HCT116 (cell line): ENCODE measurements at places on chromosomes 16 and 17.

DNA sequence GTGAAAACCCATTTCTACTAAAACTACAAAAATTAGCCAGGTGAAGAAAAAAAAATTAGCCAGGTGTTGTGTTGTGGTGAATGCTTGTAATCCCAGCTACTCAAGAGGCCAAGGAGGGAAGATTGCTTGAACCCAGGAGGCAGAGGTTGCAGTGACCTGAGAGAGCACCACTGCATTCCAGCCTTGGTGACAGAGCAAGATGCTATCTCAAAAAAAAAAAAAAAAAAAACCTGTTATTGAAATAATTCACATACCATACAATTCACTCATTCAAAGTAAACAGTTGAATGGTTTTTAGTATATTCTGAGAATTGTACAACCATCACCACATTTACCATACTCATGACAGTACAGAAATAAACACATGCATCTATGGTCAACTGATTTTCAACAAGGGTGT, 31.0 kb downstream of the ZNRF1 start:
- no peak overlapping the region for H3K4me3 ChIP-seq
- no peaks in the 10 kb centered on the region for H3K27me3 ChIP-seq
- no peak for DNase-seq
- peaks cover 44% of the 10 kb centered on the region for H3K4me1 ChIP-seq

- no peaks in the 10 kb centered on the region for H3K4me1 ChIP-seq
- no peaks in the 10 kb centered on the region for H3K27me3 ChIP-seq
- DNase-seq, result no peak
Measured at GRCh38 chr17:47762728-47763127, 29.7 kb downstream of the TBX21 start.

GRCh38 chr16:87305505-87306391, 11.4 kb downstream of the C16orf95 start:
- no peaks in the 10 kb centered on the region for H3K4me1 ChIP-seq
- H3K27me3 ChIP-seq, result no peaks in the 10 kb centered on the region
- H3K27ac ChIP-seq, result no peak overlapping the region
- DNase-seq, result no peak
- H3K36me3 ChIP-seq, result no peaks in the 10 kb centered on the region

DNA sequence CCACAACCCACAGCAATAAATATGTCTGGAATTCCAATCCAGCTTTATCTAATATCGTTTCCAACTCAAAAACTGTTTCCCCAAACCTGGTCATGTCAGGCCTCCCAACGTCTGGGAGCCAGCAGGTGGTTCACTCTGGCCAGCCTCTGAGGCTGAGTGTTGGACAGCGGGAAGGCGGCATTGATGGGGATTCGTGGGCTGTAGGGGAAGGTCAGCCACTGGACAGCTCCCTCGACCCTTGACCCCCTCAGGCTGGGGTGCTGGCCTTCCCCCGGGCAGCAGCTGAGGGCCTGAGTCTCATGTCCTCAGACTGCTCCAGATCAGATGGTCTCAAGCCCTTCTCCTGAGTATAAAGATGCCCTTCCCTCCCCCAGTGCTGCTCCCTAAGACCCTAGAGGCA, 50.2 kb downstream of the SDK2 start:
- H3K4me3 ChIP-seq, result no peak overlapping the region
- no peaks in the 10 kb centered on the region for H3K36me3 ChIP-seq
- H3K4me1 ChIP-seq, result no peaks in the 10 kb centered on the region
- H3K27ac ChIP-seq, result no peak overlapping the region
- no peaks in the 10 kb centered on the region; the same call in 1 of the 2 replicates for H3K27me3 ChIP-seq

GRCh38 chr17:39591958-39592954, 15.5 kb downstream of the NEUROD2 start:
- peak; percentile 13 for DNase-seq
- no peaks in the 10 kb centered on the region for H3K36me3 ChIP-seq
- no peaks in the 10 kb centered on the region for H3K4me1 ChIP-seq
- H3K27ac ChIP-seq, result no peak overlapping the region
- H3K4me3 ChIP-seq, result no peak overlapping the region

GRCh38 chr17:75266316-75267152, 4.5 kb downstream of the MIF4GD start:
- peaks cover 18% of the 10 kb centered on the region for H3K36me3 ChIP-seq
- H3K4me1 ChIP-seq, result peaks cover 18% of the 10 kb centered on the region

DNA sequence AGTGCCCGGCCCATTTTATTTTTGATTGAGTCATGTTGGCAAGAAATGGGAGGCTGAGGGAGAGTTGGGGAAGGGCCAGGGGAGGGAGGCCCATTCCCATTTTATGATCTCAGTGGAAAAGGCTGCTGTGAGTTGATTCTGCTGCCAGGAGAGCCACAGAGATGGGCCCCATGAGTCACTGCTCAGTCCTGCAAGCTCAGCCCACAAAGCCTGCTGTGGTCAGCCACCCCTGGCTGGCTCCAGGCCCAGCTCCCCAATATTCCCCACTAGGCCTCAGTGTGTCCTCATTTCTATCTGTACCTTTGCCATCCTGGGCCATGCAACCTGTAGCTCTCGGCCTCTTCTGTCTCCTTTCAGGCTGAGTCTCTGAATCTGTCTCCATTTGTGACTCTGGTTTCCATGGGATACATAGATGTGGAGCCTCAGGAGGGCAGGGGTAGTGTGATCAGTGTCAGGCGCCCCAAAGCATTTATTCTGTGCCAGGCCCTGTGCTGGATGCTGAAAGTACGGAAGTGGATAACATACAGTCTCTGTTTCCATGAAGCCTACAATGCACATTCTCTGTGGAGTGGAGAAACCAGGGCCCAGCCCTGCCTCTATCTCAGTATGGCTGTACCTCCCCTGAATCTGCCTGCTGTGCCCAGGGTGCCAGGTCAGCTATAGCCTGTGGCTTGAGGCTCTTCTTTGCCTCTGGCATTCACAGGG, 1.9 kb upstream of the PLEKHG4 start:
- peak overlapping the region; percentile 91 for H3K27ac ChIP-seq
- DNase-seq, result peak; percentile 84
- H3K36me3 ChIP-seq, result peaks cover 17% of the 10 kb centered on the region; the same call in 1 of the 2 replicates
- H3K4me1 ChIP-seq, result peaks cover 39% of the 10 kb centered on the region

- peaks cover 16% of the 10 kb centered on the region for H3K4me1 ChIP-seq
- no peak overlapping the region for H3K4me3 ChIP-seq
- DNase-seq, result no peak
- no peak overlapping the region for H3K27ac ChIP-seq
- no peaks in the 10 kb centered on the region for H3K36me3 ChIP-seq
Measured at GRCh38 chr16:29784901-29785500, 5.5 kb upstream of the KIF22 start.

DNA sequence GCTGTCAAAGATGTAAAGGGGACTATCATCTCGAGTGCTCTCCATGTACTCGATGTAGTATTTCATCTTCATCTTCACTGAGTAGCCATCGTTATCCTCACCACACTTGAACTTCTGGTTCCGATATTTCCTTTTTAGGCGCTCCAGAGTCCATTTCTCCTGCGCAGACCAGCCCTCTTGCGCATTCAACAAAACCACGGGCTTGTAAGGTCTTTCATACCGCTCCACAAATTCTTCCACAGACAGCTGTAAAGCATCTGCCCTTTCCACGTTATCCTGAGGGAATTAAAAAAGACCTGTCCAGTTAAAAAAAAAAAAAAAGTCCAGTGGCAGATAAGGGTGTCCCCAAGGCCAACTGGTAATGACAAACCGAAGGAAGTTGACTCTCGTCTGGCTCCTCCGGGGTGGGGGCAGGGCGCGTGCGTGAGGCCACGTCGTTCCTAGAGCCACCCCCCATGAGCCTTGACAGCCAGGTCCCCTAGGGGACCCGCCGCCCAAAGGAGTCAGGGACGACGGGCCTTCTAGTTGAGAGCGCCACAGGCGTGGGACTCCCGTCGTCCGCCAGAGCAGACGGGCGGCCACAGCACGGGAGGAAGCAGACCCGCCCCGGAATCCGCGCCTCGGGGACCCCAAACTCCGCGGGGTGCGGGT, 701 bp downstream of the JMJD6 start:
- peak overlapping the region; percentile 97 for H3K4me3 ChIP-seq
- H3K27me3 ChIP-seq, result no peaks in the 10 kb centered on the region
- peaks cover 13% of the 10 kb centered on the region for H3K4me1 ChIP-seq

- peak overlapping the region; percentile 21 for H3K4me3 ChIP-seq
- peak; percentile 75 for DNase-seq
- H3K27me3 ChIP-seq, result no peaks in the 10 kb centered on the region
Measured at GRCh38 chr17:41547378-41547841, 19.3 kb upstream of the KRT19 start.
